Activated naive CD4-positive, alpha-beta T cell (primary cell): ENCODE measurements at places on chromosomes 12 and 14.

DNA sequence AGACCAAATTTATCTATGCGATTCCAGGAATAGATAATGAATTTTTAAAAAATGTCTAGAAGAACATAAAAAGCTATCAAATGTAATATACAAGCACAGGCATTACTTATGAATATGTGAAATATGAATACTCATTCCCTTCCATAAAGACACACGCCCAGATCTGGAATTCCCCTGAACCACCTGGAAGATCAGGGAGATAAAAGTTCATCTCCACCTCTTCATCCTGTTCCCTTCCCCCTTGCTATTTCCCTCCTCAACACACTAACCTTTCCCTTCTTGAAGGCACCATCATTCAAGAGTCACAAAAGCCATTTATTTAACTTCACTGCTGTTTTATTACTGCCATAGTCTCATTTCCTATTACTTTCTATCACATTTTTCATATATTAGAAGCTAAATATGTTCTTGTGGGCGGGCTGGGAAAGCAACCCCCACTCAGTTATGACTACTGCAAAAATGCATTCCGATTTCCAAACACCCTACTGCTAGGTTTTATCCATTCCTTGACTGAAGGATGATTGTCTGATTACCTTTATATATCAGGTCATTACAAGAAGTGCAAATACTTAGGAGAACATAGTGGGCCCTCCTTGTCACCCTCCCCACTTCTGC, 16.1 kb downstream of the FGD6 start:
- no peak for DNase-seq

DNA sequence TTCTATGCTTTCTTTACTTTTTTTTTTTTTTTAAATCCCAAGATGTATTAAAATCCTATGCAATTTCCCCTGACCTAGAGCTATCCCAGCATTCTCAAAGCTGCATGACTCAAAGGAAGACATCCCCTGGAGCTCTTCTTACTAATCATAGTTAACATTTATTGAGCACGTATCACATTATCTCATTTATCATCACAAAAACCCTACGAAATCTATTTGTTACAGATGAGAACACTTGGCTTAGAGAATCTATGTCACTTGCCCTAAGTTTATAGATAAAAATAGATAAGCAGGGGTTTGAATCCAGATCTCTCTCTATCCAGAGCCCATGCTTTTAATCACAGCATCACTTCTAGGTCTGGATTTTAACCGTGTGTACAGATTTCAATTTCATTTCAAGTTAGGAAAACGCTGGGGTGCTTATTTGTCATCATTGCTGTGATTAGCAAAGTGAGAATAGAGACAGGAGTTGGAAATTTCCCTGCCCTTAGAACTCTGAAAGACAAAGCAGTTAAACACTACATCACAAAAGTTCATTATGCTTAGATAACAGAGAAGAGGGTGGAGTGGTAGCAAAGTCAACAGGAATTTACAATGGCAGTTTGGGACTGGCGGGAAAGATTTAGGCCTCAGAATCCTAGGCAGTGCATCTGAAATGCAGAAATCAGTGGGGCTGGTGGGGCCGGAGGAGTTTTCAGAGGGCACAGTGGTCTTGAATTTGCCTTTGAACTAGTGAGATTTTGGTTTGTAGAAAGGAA, 177.7 kb upstream of the FRMD6 start:
- DNase-seq: no peak

DNA sequence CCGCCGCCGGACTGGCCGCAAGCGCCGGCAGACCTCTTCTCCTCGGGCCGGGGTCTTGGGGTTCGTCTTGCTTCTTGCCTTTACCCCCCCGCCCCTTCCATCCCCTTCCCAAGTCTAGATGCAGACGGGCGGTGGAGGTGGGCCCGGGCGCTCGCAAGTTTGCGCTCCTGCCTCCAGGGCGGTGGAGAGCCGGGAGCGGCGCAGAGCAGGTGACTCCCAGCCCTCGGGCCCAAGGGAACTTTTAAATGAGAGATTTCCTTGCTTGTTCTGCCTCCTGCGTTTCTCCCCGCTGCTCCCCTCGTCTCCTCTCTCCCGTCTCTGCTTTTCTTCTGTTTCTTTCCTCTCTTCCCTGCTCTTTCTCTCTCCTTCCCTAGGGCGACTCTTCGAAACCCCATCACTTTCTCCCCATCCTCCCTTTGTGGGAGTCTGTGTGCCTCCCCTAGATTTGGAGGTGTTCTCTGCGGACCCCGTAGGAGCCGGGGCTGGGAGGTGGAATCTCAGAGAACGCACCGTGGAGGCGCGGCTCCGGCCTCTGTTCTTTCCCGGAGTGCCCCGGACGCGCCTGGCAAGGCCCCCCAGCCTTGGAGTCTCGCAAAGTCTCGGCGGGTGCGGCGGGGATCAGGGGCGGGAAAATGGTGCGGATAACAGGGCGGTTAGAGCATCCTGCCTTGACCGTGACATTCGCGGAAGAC, 114.7 kb upstream of the MYL2 start:
- DNase-seq: no peak

DNA sequence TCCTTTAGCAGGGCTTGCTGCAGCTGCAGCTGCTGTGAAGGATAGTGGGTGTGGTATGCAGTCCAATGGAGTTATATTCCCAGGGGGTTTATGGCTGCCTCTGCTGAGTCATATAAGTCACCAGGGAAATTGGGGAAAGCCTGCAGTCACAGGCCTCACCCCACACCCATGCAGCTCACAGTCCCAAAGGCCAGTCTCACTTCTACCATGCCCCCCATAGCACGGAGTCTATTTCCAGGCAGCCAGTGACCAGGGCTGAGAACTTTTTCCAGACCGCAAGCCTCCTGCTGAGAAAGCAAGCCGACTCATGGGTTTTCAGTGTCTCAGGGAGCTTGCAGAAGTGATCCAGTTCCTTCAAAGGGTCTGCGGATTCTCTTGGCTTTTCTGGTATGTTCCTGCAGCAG, 322.4 kb upstream of the CLEC14A start:
- no peak for DNase-seq

GRCh38 chr12:124774462-124775167, 89.0 kb downstream of the SCARB1 start:
- DNase-seq: no peak

GRCh38 chr12:69630191-69630590, 19.5 kb upstream of the LRRC10 start:
- DNase-seq: no peak

- no peak for DNase-seq
These were observed 45.4 kb downstream of the TMTC1 start for GRCh38 chr12:29738365-29738764.

GRCh38 chr12:40215982-40216381, 8.8 kb upstream of the LRRK2 start:
- DNase-seq: no peak

DNA sequence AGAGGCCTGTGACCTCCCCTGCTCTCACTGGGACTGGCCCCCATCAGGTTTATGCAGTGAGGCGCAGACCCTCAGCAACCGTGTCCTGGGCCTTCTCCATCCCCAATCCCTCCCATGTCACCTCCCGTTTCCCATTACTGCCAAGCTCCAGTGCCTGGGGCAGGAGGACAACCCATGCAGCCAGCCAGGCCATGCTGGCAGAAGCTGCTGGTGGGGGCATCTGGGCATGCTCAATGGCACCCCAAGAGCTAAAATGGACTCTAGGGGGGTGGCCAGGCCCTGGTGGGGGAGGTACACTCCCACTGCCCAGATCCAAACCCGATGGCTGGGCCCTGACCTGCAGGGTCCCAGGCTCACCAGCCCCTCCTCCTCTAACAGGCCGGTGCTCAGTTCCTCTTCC, 20.5 kb upstream of the GPR132 start:
- DNase-seq: no peak

GRCh38 chr12:122137681-122138080, 36.3 kb downstream of the IL31 start:
- no peak for DNase-seq

DNA sequence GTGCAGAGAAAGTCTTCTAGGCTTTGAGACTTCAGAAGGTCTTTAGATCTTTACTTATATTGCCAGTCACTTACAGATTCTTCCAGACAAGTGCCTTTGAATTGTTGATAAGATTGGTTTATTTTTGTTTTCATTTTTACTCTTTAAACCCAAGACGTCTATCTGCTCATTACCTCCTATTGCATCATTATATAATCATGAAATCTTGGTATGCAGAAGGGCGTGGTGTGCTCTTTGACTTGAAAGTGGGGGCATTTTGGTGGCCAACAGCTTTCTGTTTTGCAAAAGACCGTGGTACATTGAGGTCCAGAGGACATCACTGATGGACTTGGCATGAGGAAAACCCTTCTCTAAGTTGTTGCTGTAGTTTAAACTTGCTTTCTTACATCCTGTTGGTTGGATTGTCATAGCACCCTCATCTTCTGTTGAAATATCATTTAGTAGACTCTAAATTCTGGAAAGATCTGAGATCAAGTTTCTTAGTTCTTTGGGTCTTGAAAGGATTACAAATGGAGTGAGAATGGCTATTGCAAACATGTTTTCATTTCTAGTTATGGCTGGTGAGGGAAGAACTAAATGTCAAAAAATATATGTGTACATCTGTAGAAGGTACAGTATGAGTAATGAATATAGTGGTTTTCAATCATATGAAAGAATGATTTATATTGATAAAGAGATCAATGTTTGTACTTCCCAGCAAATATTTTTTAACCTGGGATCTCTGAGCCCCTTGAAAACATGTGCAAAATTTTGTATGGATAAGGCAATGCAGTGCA, 441.8 kb downstream of the NRXN3 start:
- DNase-seq: no peak

DNA sequence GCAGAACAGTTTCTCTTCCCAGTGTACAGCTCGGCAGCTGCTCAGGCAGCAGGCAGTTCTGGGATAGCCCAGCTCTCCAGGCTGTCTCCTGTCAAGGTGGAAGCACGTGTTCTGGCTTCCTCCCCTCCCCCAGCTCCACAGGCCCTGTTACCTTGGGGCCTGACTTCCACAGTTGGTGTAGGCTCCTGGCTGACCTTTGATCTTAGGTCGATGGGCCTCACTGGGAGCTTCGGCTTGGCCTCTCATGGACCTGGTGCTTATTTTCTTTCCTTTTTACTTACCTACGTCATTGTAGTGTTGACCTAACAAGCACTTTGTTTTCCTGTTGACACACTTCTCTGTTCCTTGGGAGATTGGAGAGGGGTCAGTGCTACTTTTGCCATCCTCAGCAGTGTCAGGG, 17.0 kb downstream of the DLST start:
- no peak for DNase-seq

DNA sequence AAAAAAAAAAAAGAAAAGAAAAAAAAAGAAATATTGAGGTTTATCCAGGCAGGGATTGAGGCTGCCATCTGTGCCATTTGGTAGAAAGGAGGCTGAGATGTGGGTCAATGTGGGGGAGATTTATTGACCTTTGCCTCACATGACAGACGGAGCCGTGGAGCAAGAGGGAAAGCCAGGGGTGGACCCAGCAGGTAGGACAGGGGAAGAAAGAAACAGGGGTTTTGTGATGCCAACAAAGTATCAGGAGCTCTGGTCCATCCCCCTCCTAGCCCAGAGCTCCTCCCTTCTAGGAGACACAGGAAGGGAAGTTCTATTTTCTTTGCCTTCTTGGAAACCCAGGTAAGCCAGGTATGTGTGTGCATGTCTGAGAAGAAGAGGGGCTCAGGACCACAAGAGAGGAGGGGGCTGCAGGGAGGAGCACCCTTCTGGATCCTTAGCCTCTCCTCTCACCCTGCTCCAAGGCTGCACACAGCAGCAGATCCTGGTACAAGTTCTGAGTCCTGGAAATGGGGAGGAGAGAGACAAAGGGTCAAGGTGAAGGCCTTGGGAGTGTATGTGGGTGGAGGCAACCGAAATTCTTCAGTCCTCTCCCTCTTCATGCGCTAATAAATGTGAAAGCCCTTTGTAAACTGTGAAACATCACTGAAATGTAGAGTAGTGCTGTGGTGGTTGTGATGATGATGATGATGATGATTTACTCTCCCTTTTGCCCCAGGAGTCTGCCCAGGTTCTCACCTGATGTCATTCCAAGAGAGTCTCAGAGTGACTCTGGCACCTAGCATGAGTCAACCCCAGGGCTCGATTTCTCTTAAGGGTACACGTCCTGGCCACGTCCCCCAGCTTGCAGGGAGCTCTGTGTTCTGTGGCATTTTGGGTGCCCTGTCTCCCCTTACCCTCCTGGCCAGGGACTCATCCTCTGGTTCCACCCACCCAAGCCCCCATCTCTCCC, 26.3 kb downstream of the ZFP36L1 start:
- no peak for DNase-seq

GRCh38 chr12:6699989-6700645, 498 bp downstream of the PIANP start:
- DNase-seq: no peak

- DNase-seq: no peak
These were observed 1.1 kb upstream of the ABCC9 start for GRCh38 chr12:21942377-21942703.

DNA sequence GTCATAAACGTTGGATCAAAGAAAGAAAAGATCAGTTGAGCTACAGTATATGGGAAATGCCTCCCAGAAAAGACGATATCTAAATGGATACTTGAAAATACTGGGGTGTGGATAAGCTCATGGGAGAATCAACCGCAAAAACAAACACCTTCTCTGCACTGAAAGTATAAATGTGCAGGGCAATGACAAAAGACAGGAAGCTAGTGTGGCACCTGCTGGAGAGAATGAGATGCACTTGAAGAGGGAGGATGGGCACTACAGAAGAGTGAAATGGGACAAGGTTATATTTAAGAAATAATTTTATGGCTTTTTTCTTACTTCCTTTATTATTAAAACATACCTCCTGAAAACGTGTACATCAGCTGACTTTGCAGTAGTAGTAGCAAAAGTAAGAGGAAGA, 153.7 kb downstream of the PRKD1 start:
- no peak for DNase-seq

DNA sequence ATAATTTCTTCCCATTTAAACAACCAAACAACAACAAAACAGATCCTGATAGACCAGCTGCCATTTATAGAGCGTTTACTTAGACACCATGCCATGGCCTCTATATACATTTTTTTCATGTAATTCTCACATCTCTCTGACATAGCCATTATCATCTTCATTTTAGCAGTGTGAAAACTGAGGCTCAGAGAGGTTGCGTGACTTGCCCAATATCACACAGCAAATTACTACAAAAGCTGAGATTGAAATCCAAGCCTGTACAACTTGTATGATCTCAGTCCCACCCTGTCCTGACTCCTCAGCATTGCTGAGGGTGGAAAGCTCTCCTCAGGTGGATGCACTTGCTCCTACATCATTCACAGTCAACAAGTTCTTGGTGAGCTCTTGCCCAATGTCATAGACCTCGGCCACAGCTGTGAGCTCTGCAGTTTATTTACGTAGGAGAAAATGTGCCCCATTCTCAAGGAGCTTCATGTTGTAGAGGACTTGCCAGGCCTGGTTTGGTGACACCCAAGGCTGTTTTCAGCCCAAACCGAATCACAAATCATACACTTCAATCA, 55.5 kb downstream of the CRACR2A start:
- DNase-seq: no peak

DNA sequence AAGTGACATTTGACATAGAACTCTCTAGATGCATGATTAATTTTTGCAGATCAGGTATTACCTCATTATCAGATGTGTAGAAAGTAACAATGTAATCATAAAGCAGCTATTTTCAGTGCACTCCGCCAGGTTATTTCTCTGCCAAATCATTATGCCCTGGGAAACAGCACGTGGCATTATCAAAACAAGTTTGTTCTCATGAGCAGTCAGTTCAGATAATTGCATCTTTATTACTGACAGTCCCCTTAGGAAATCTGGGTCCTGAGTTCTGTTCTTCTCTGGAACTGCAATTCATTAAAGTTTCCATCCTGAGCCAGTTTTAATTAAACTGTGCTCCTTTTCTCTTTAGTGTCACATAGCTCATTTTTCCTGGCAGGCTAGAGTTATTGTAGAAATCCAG, 94.7 kb upstream of the KRR1 start:
- no peak for DNase-seq

- no peak for DNase-seq
These were observed 72.2 kb upstream of the OSBPL8 start for GRCh38 chr12:76631741-76632140.

GRCh38 chr12:91978143-91978542, 167.5 kb downstream of the BTG1 start:
- no peak for DNase-seq
